ENCODE measurements at places on chromosomes 13 and 19. TPM values are rescaled to one million over a fixed set of nuclear protein-coding genes. Genes with fewer than 3 reads are reported as not detected.

ZFP30 gene
- 31.8 TPM for total RNA-seq

ARGLU1 gene
- 142 TPM for total RNA-seq

TLE5 gene
- total RNA-seq = 247 TPM

SPRED3 gene
- total RNA-seq = 12.0 TPM

PDE4A gene
- 2.1 TPM for total RNA-seq

DGKH gene
- total RNA-seq = 12.4 TPM

MEIOSIN gene
- total RNA-seq = not detected

PSPC1 gene
- total RNA-seq = 81.1 TPM

KIR2DL4 gene
- total RNA-seq = not detected

F10 gene
- total RNA-seq = 1.0 TPM

NEK5 gene
- 0.12 TPM for total RNA-seq

SIGLEC12 gene
- not detected for total RNA-seq

SLC25A15 gene
- total RNA-seq = 25.6 TPM

LGALS4 gene
- total RNA-seq = 0.86 TPM

KLK4 gene
- total RNA-seq = not detected

GJA3 gene
- total RNA-seq = not detected

SIAH3 gene
- total RNA-seq = 0.42 TPM

NCCRP1 gene
- total RNA-seq = not detected

ZNF43 gene
- 80.3 TPM for total RNA-seq

NUMBL gene
- total RNA-seq = 21.4 TPM

PLVAP gene
- total RNA-seq = 0.82 TPM

ATP1A3 gene
- total RNA-seq = 22.9 TPM

ZNF221 gene
- total RNA-seq = 14.3 TPM

CNMD gene
- 2.8 TPM for total RNA-seq

OR4F17 gene
- not detected for total RNA-seq

SLC5A5 gene
- total RNA-seq = not detected

CFAP97D2 gene
- not detected for total RNA-seq

ATP8A2 gene
- 3.4 TPM for total RNA-seq

ZNF460 gene
- 59.1 TPM for total RNA-seq

GPC5 gene
- total RNA-seq = 0.84 TPM

RFXAP gene
- 13.9 TPM for total RNA-seq

ZNF836 gene
- total RNA-seq = 11.9 TPM

PRKCG gene
- total RNA-seq = 0.65 TPM

PSG7 gene
- not detected for total RNA-seq

SMAD9 gene
- total RNA-seq = 2.6 TPM

ARL11 gene
- total RNA-seq = not detected

ZNF792 gene
- total RNA-seq = 7.5 TPM

ZNF765 gene
- 10.1 TPM for total RNA-seq

CATSPERD gene
- total RNA-seq = not detected

CAMSAP3 gene
- 13.7 TPM for total RNA-seq

ANGPTL4 gene
- total RNA-seq = not detected

NPHS1 gene
- not detected for total RNA-seq

FCHO1 gene
- 10.8 TPM for total RNA-seq

S1PR5 gene
- total RNA-seq = 1.1 TPM

SLC17A7 gene
- 0.23 TPM for total RNA-seq

ENOX1 gene
- 3.8 TPM for total RNA-seq

ANKLE1 gene
- 4.9 TPM for total RNA-seq

URAD gene
- total RNA-seq = not detected
